Large intestine (tissue), 12 donors: ENCODE measurements at places on chromosomes 6 and 20.

DNA sequence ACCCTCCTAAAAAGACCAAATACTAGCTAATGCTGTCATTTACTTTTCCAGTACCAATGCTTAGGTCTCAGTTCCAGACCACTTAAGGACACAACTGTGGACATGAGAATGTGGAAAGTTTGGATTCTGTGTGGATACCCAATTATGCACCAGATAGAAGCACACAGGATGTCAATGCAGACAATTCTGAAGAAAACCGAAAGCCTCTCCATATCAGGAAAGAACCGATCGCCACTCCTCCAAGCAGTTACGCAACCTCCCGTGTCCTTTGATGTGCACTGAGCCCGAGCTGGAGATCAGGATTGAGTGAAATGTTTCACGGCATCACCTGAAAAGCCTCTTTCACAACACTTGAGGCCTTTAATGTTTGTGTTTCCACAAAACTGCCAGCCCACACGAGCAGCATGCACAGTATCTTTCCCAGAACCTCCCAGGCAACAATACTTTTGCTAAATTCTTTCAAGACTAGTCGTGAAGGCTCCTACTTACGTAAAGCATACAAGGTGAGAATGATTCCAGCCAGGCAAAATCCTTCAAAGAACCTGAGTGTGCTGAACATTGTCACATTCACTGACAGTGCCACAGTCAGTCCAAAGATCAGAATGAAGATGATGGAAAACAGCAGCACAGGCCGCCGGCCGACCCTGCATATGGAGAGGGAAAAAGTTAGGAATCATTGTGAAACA, 47.0 kb downstream of the SLC22A23 start:
- DNase-seq = peak; percentile 96

DNA sequence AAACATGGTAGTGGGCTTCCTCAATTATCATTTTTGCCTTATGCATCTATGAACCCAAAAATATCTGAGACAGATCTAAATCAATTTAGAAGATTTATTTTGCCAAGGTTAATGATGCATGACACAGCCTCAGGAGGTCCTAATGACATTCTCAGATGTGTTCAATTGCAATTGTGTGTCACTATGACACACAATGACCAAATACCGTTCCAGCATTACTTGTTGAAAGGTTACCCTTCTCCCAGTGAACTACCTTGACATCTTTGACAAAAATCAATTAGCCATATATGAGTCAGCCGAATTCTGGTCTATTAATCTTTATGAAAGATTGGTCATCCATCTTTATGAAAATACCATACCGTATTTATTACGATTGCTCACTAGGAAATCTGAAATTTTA, 592.5 kb upstream of the GJE1 start:
- DNase-seq = no peak

DNA sequence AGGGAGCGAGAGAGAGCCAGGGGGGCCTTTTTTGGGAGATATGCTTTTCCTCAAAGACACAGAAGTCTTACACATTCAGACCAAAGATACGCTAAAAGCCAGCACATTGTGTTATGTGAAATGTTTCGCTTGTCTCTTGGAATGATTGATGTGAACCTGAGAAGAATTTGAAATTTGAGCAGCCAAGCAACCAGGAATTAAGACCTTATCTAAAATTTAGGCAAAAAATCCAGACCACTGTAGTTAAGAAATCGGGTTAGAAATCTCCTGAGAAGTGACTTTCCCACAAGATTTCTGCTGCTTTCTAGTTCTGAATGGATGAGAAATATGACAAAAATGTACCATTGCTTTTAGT, 223.2 kb upstream of the GMDS start:
- DNase-seq = no peak

- DNase-seq = no peak
Measured at GRCh38 chr20:30594112-30594511, 663.4 kb upstream of the DEFB115 start.

DNA sequence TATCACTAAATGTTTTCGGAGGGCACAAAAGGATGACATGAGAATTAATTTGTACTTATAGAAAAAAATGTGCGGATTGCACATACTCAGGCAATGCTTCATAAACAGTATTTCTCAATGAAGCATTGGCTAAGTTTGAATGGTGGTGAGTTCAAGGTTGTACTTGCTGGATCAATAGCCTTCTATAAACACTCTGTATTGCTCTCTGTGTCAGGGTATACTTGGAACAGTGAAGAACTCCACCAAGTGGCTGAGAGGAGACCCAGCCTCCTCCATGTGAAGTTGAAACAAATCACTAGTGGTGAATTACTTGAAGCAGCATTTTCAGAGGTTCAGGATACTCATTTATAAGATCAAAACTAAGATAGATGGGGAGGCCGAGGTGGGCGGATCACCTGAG, 360.6 kb downstream of the RIMS1 start:
- no peak for DNase-seq

- no peak for DNase-seq
Measured at GRCh38 chr20:38730167-38730988, 6.1 kb downstream of the SLC32A1 start.

- DNase-seq = no peak
Measured at GRCh38 chr20:38499366-38499765, 26.7 kb downstream of the RALGAPB start.

- no peak for DNase-seq
Measured at GRCh38 chr6:77686931-77687330, 34.1 kb downstream of the MEI4 start.

GRCh38 chr20:58117944-58118343, 110.5 kb downstream of the ANKRD60 start:
- no peak for DNase-seq

DNA sequence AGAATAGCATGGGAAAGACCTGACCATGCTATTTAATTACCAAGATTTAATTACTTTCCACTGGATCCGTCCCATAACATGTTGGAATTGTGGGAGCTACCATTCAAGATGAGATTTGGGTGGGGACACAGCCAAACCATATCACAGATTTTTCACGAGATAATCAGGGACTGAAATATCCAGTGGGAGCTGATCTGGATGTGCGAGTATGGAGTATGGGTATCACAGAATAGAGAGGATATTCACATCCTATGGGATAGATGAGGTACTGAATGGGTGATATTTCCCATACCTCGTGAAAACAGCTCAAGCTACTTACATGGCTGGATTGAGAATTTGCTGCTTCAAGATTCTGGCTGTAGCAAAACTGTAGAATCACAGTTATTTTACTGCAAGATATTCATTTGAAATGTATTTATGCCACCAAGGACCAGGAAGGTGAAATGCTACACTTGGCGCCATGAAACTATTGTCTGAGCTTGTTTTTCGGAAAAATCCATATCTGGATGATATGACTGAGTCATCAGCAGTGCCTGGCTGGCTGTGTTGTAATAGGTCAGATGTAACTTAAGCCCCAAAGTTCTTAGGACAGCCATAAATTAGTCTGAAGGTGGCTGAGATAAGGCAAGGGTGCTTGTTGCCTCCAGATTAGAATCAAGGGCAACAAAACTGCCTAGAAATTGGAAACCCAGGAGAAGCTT, 29.8 kb downstream of the KCNS1 start:
- DNase-seq = peak; percentile 36

DNA sequence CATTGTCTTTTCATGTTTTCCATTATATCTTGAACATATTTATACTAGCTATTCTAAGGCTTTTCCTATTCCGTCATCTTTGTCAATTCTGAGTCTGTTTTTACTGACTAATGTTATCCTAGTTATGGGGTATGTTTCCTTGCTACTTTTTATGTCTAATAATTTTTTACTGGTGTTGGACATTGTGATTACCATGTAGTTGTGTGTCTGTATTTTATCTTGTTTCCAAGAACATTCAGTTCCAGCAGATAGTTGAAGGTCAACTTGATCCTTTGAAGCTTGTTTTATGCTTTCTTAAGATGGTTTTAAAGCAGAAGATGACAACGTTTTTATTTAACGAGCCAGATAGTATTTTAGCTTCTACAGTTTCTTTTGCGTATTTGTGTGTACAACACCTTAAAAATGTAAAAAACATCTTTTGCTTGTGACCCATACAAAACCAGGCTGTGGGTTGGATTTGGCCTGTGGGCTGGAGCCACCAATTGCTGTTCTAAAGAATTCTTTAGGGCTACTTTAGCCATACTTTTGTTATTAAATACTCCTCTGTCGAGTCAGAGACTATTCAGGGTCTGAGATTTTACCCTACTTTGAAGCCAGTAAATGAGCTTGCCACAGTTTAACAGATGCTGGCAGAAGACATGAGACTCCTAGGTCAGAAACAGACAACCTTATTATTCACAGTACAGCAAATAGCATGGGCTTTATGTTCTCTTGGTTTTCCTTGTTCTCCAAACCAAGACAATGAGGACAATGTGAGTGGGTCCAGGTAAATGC, 38.7 kb upstream of the REV3L start:
- DNase-seq = no peak

DNA sequence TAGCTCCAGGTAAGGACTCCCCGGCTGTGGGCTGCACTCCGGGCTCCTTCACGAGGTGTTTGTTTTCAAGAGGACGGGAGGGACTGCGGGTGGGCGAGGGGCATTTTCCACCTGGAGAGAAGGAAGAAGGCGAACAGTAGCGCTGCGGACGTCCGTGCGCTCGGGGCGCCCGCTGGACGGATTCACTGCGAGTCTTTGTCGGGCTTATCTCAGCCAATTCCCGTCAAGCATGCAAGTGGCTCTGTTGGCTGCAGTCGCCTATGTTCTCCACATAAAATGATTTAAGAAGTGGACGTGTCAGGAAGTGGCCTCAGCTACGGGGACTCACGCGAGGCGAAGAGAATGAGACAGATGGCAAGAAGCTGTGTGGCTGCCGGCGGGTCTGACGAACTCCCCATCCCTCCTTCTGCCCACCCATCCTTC, 332 bp downstream of the GRIK2 start:
- peak; percentile 8 for DNase-seq

DNA sequence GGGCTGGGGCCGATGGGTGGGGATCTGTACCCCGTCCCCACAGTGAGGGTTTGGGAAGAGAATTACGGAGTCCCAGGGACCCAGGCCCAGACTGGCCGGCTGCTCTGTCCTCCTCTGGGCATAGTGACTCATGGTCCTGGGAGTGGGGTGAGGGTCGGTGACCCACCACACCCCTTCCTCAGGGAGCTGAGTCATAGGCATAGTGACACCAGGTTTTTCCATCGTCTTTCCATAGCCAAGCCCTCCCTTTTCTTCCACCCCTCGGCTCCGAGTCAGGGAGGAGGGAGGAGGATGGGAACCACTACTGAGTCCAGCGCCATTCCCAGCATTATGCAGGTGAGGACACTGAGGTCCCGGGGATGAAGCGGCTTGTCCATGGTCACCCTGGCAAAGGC, 8.9 kb downstream of the CYP21A2 start:
- DNase-seq = no peak

DNA sequence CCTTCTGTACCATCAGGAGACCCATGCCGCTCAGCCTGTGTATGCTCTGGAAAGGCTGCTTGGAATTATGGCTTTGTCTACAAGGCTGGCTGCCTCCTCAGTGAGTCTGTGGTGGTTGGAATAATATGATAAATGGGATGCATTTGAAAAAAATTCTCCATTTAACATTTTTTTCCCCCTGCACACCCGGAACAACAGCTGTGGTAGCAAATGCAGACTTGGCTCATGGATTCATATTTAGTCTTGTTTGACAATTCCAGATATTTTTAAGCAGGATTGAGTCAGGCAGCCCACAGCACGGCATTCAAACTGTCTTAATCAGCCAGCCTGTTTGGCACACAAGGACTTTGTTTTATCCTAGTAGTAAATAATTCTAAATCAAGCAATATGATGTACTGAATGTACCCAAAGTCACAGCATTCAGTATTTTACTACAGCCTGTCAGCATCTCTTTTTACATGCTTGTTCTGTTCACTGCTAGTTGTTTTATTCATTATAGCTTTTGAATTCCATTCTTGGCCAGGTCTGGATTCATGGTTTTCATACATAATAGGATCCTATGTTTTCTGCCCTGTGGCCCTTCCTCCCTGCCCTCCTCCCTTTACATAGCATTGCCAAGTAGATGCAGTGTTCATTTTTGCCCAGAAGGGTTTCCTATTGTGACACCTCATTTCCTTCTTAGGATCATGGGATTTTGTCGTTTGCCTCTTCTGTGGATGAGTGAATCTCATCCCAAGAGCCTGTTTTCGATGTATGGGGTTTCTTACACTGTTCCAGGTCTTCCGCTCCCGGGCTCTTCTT, 68.1 kb downstream of the LRRC1 start:
- DNase-seq = no peak

GRCh38 chr6:13526727-13527670, 39.6 kb upstream of the GFOD1 start:
- peak; percentile 24 for DNase-seq

DNA sequence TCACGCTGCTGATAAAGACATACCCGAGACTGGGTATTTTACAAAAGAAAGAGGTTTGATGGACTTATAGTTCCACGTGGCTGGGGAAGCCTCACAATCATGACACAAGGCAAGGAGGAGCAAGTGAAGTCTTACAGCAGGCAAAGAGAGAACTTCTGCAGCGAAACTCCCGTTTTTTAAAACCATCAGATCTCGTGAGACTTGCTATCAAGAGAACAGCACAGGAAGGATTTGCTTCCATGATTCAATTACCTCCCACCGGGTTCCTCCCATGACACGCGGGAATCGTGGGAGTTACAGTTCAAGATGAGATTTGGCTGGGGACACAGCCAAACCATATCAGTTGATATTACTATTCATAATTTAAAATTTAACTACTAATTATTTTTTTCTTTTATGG, 157.3 kb upstream of the ATXN1 start:
- no peak for DNase-seq

DNA sequence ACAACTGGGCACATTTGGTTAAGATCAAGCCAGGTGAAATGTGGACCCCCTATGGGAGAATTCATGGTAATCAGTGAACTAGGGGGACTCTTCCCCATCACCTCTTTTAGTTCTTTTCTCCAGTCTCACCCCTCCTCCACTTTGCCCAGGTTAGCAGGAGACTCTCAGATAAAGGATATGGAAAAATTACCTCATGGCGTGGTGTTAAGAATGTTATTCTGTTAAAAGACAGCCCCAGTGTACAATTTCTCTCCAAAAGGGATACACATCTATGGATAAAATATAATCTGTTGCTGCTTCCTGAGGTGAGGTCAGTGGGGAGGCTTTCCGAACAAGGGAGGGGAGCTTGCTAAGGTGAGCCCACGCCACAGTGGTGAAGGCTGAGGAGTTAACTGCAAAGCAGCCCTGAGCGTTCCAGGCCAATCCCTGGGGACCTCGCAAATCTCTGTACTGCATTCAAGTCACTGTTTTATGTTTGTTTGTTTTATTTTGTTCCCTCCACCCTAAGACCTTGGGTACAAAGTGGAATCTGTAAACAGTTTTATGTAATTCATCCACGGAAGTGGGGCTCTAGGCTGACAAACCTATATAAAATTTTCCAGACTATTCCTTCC, 52.0 kb downstream of the ADGRF1 start:
- no peak for DNase-seq

DNA sequence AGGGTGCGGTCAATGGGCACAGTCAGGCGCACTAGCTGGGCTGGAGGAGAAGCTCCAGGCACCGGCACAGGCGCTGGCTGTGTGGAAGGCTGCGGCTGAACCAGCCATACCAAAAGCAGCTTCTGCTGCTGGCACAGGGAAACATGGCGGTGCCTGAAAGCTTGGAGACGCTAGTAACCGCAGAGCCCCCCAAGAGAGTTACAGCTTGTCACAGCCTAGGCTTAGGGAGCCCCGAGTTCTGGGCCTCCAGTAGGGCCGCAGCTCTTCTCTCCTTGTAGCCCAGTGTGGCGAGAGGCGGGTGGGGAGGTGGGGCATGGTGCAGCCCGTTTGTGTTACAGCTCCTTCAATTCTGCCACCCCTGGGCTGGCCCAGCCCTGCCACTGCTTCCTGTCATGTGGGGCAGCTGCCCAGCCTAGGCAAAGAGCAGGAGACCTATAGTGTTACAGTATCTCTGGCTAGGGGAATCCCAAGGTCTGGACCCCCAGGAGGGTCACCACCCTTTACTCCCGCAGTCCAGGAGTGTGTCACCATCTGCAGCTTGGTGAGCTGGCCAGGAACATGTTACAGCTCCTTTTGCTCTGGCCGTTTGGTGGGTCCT, 58.6 kb upstream of the MANEA start:
- DNase-seq = no peak
